ENCODE measurements at places on chromosomes 12 and 14.

DNA sequence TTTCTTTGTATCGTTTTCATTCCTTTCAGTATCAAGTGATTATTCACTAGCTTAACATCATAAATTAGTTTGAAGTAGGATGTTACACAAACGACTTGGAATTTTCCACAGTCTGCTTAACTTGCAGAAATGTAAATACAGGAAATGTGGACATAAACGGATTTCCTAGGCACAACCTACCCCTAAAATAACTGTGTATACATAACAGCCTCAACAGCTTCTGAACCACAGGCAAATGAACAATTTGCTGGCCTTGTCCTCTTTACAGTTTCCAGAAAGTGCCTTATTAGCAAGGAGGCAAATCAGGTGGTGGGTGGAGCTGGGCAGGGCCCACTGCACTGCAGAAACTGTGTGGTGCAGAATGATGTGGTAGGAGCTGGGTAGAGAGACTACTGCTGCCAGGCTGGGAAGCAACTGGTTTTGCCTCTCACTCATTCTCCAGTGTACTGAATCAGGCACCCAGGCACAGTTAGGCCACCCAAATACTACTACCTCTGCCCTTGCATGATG, 14.1 kb downstream of the DRAM1 start:
- peak; percentile 79 for DNase-seq

DNA sequence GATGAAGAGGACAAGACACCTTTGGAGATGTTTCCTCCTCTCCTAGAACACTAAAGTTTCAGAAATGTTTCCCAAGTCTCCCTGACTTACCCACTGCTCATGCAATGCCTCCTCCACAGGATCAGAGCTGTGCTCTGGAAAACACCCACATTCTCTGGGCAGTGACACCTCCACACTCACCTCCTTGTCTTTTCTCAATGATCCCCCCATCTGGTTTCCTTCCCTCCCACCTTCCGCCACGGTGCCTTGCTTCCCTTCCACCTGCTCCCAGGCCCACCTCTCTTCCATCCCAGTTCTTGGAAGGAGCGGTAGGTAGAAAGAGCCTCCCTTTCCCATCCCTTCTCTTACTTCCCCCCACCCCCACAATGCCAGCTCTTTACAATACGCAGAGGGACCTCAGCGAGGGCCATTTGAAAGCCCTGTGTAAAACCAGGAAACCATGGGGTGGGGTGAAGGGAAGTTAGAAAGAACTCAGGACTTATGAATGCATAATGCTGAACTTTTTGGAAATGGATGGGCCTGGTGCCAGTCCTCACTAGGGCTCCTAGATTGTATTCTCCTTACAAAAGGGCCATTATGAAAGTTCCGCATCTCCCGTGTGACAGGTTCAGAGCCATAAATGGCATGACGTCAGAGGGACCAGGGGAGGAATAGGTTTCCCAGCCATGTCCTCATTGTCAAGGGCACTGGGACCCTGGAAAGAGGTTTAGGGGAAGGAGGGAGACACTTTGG, 12.8 kb downstream of the FBLN5 start:
- DNase-seq, result no peak

- peak; percentile 21 for DNase-seq
Measured at GRCh38 chr14:104393898-104394381, 185.6 kb upstream of the C14orf180 start.

DNA sequence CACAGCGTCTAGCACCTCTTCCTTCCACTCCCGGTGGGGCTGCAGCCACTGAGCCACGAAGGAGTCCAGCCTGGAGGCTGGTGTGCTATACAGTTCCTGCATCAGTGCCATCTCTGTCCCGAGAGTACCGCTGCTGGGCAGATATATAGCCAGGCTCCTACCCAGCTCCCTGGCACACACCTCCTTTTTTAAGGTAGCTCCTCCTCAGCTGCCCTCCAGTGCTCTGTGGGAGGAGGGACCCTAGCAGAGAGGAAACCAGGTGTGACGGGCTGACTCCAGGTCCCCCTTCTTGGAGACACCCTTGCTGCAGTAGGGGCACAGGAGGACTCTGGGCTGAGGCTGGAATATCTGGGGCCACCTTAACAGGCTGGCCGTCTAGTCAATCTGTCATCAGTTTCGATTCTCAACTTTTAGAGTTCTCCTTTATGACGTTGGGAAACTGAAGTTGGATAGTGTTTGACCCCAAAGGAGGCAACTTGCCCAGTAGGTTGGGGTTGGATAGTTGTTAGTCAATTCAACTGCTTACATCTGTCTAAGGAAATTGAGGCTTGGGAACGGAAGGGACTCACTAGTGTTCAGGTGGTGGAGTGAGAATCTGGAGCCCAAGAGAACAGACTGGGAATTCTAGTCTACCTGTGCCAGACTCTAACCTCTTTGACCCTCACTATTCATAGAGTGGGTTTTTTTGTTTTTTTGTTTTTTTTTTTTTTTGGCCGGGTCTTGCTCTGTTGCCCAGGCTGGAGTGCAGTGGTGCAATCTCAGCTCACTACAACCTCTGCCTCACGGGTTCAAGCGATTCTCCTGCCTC, at the start of gene OASL:
Gene OASL, minus strand, starts transcription at position 386 of the 808 bp plus-strand sequence. Its CDS starts 275 bp downstream, at position 111.
- DNase-seq, result peak; percentile 56

DNA sequence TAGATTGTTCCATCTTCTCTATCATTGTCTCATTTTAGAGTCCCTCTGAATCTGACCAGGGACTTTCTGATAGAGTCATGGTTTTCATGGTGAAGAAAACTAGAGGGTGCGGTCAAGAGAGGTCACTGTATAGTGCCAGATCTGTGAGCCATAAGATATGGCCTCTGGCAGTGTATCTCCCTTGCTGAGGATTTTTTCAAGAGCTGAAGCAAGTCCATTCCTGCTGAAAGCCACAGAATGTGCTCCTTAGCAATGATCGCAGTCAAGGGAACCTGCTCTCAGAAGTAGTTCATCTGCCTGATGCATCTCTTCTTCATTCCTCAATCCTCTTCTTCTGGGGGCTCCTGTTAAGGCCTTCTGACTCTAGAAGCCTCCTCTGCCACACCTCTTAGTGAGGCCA, 405.2 kb downstream of the EGLN3 start:
- no peak for DNase-seq

DNA sequence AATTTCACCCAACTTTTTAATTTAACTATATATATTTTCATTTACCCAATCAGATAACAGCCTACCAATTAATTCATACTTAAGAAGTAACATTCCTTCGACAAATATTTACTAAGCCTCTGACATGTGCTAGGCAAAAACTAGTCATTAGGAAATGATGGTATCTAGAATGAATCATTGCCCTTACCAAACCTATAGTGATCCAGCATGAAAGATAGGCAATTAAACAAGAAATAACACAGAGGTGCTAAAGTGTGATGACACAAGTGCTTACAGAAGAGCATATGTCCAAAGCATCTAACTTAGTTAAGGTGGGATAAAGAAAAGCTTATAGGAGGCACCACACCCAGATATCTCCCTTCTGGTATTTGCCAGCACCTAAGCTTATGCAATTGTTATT, 166.5 kb upstream of the RASSF8 start:
- DNase-seq, result no peak

DNA sequence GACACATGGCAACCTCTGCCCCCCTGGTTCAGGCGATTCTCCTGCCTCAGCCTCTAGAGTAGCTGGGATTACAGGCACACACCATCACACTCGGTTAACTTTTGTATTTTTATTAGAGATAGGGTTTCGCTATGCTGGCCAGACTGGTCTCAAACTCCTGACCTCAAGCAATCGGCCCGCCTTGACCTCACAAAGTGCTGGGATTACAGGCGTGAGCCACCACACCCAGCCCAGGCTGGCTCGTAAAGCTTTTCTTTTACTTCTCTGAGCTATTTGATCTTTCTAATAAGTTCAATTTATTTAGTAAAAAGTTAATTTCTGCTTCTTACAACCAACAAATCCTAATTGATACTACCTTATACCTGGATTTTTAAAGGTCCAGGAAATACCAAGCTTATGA, 127.4 kb upstream of the KRR1 start:
- DNase-seq, result no peak

GRCh38 chr12:2140858-2141519, 88.2 kb downstream of the CACNA1C start:
- DNase-seq, result no peak

GRCh38 chr14:94677213-94677612, 65.0 kb downstream of the SERPINA3 start:
- no peak for DNase-seq

GRCh38 chr14:89422952-89423345, 5.9 kb upstream of the FOXN3 start:
- no peak for DNase-seq

- DNase-seq, result no peak
Measured at GRCh38 chr12:74980510-74980909, 229.1 kb downstream of the KCNC2 start.

DNA sequence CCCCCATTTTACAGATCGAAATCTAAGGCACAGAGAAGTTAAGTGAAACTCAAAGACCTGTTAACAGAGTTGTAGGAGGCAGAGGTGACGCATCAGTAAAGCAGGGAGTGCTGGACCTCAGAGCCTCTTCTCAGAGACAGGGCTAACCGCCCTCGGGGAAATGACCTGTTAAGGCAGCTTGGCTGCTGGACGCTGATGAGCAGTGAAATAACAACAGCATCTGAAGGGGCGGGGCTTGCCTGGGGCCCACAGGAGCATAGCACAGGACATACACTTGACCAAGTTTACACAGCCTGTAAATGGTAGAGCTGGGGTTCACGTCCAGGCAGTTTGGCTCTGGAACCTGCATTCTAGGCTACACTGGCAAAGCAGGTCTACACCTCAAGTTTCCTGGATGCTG, 39.3 kb downstream of the LRTM2 start:
- peak; percentile 43 for DNase-seq

DNA sequence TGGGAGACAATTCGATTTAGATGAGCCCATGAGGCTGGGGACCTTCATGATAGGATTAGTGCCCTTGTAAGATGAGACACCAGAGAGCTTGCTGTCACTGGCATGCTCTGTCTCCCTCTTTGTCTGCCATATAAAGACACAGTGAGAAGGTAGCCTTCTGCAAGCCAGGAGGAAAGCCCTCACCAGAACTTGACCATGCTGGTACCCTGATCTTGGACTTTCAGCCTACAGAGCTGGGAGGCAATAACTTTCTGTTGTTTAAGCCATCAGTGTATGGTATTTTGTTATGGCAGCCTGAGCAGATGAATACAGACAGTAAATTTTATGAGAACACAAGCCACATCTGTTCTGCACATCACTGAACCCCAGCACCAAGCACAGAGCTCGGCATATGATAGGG, 38.1 kb upstream of the RASSF3 start:
- no peak for DNase-seq

- DNase-seq, result peak; percentile 82
Measured at GRCh38 chr12:103548622-103549601, 38.2 kb upstream of the STAB2 start.

DNA sequence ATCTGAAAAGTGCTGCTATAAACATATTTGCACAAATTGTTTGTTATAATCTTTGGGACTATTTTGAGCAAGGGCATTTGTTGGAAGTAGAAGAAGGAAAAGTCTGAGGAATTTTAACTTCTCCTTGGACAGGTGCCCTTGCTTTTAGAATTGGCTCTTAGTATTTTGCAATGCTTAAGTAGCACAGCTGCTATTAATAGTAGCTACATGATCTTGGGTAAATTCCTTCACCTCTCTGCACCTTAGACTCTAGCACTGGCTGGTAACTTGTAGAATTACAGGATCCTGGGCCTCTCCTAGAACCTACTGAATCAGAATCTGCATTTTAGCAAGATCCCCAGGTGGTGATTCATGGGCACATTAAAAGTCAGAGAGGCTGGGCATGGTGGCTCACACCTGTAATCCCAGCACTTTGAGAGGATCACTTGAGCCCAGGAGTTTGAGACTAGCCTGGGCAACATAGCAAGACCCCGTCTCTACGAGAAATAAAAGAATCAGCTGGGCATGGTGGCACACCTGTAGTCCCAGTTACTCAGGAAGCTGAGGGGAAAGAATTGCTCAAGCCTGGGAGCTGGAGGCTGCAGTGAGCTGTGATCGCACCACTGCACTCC, 10.8 kb upstream of the TMEM120B start:
- no peak for DNase-seq

- no peak for DNase-seq
Measured at GRCh38 chr12:57170927-57171326, 23.5 kb upstream of the LRP1-AS start.

DNA sequence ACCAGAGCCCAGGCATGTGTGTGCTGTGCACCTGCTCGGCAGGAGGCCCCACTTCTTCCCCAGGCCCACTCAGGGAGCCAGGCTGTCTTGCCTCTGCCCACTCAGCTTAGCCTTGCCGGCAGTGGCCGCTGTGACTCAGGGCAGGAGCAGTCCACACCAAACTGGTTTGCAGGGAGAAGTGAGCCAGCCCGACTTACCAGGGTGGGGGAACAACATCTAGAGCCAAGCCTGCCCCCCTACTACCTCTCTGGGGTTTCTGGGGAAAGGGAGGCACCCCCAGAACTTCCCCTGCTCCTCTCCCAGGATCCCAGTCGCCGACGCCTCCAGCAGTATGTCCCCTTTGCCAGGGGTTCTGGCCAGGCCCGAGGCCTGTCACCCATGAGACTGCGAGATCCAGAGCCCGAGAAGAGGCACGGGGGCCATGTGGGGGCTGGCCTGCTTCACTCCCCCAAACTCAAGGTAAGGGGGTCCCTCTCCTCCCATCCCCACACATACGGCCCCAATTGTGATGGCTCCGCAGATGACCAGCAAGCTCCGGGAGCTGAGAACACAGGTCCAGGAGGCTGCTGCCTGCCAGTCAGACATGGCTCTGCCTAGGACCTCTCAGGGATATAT, 3.0 kb downstream of the PLEKHG6 start:
- DNase-seq, result no peak

GRCh38 chr12:2489275-2489674, 305.5 kb upstream of the FKBP4 start:
- DNase-seq, result no peak

- peak; percentile 36 for DNase-seq
Measured at GRCh38 chr12:77352946-77353345, 287.6 kb upstream of the E2F7 start.

- no peak for DNase-seq
Measured at GRCh38 chr12:1703771-1704722, 13.2 kb downstream of the ADIPOR2 start.

DNA sequence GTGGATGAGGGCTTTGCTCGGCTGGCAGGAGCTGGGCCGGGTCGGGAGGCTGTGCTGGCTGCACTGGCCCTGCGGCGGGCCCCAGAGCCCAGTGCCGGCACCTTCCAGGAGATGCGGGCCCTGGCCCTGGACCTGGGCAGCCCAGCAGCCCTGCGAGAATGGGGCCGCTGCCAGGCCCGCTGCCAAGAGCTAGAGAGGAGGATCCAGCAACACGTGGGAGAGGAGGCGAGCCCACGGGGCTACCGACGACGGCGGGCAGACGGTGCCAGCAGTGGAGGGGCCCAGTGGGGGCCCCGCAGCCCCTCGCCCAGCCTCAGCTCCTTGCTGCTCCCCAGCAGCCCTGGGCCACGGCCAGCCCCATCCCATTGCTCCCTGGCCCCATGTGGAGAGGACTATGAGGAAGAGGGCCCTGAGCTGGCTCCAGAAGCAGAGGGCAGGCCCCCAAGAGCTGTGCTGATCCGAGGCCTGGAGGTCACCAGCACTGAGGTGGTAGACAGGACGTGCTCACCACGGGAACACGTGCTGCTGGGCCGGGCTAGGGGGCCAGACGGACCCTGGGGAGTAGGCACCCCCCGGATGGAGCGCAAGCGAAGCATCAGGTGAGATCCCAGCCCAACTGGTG, 11.5 kb downstream of the ARHGEF40 start:
- DNase-seq, result no peak

- no peak for DNase-seq
Measured at GRCh38 chr14:49194067-49194466, 392.1 kb downstream of the RPS29 start.

Measured in choroid plexus epithelial cell (primary cell).